Naive B cell (primary cell): ENCODE measurements at places on chromosomes 6 and 20. TPM values are rescaled to one million over a fixed set of nuclear protein-coding genes. Genes with fewer than 3 reads are reported as not detected.
A peak's percentile ranks its signal among the peaks of the same experiment; 100 is the strongest.

DNA sequence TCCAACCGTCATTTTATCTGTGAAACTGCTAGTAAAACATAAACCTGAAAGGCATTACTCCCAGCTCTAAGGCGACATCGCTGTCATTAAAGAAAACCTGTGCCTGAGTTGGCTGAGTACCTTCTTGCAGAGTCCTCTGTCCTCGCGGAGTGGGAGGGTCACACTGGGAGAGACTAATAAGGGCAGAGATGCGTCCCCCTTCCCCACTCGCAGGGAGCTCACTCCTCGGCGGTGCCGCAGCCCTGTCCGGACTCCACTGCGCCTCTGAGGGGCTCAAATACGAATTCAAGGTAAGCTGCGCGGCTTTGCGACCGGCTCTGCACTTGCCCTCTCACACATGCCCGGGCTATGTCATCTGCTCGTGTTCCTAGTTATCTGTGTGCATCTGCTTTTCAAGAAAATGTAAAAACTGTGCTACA, at the start of gene COL19A1:
COL19A1 (plus strand) TSS at position 206 of the 419 bp plus-strand sequence. CDS start 13,012 bp downstream, outside the sequence.
- H3K4me1 ChIP-seq: peaks cover 74% of the 10 kb centered on the region
- H3K27ac ChIP-seq: peak within 1 kb of the TSS; percentile 99
- DNase-seq: peak; percentile 64
- H3K36me3 ChIP-seq: peaks cover 33% of the 10 kb centered on the region

- peak overlapping the region; percentile 66 for H3K27ac ChIP-seq
- peaks cover 2% of the 10 kb centered on the region for H3K4me1 ChIP-seq
- H3K27me3 ChIP-seq: no peaks in the 10 kb centered on the region
- H3K36me3 ChIP-seq: no peaks in the 10 kb centered on the region
- H3K4me3 ChIP-seq: no peak overlapping the region
Measured at GRCh38 chr6:36327226-36327918, 9.3 kb downstream of the BNIP5 start.

DNA sequence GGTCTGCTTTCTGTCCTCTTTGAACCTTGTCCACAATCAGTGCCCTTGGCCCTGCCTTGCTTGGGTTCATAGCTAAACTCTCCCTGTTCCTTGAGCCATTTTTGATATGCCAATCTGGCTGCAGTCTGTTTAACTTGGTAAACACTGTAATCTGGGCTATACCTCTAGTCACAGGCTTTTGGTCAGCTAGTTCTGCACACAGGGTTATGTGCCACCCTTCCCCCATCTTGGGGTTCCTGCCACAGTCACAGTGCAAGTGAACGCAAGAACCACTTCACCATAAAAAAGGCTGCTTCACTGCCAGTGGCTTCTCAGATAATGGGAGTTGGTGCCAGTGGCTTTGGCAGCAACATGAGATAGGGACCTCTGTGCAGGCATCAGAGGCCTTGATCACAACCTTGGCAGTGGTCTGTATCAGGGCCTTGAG, 10.9 kb upstream of the ATRN start:
- H3K27me3 ChIP-seq: peaks cover 29% of the 10 kb centered on the region
- H3K4me3 ChIP-seq: no peak overlapping the region
- no peaks in the 10 kb centered on the region for H3K4me1 ChIP-seq
- DNase-seq: no peak

DNA sequence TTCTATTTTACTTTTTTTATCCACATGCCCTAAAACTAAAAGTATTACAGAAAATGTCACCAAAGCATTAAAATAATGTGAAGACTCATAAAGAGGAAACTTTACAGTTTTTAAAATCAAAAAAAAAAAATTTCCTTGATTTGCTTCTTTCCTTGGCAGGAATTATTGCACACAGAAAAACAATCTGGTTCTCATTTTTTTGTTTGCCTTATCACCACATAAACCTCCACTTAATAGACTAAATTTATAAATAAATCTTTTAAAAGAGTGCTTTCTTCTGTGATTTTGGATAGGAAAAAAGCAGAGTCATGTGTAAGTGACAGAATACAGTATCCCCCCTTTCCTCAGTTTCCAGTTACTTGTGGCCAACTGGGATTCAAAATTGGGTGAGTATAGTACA, 695.1 kb upstream of the CITED2 start:
- no peak overlapping the region for H3K4me3 ChIP-seq
- DNase-seq: no peak
- no peaks in the 10 kb centered on the region for H3K27me3 ChIP-seq
- H3K4me1 ChIP-seq: no peaks in the 10 kb centered on the region
- H3K27ac ChIP-seq: no peak overlapping the region
- H3K36me3 ChIP-seq: no peaks in the 10 kb centered on the region

Gene KIAA1755
- polyA plus RNA-seq: not detected

Gene TOMM6
- 456 TPM for polyA plus RNA-seq

DNA sequence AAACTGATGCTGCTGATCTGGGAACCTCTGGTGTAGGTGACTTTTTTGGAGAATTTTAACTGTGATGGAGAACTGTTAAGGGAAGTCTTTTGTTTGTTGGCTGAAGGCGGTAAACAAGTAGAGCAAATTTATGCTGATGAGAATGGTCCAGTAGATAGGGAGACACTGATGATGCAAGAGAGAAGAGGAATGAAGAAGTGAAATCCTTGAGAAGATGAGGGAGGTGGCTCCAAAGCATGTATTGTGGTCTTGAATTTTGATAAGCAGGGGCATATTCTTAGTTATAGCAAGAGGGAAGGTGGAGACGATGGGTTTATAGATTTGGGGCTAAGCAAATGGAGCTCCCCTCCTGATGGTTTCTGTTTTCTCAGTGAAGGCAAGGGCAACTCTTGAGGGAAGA, 22.0 kb downstream of the MAPK14 start:
- H3K27me3 ChIP-seq: no peaks in the 10 kb centered on the region
- H3K4me3 ChIP-seq: no peak overlapping the region
- no peaks in the 10 kb centered on the region for H3K36me3 ChIP-seq

- H3K4me3 ChIP-seq: peak overlapping the region; percentile 77
- H3K4me1 ChIP-seq: peaks cover 37% of the 10 kb centered on the region
- H3K27ac ChIP-seq: peak overlapping the region; percentile 13
- DNase-seq: peak; percentile 41
- H3K27me3 ChIP-seq: peaks cover 89% of the 10 kb centered on the region
Measured at GRCh38 chr6:108113557-108114519, 39.3 kb upstream of the OSTM1 start.

Gene STMND1
- not detected for polyA plus RNA-seq

Gene NCOA5
- polyA plus RNA-seq: 34.2 TPM

GRCh38 chr20:60138256-60139220, 180.3 kb downstream of the CDH26 start:
- H3K4me1 ChIP-seq: no peaks in the 10 kb centered on the region
- no peaks in the 10 kb centered on the region for H3K36me3 ChIP-seq
- peak overlapping the region; percentile 78 for H3K4me3 ChIP-seq
- peaks cover 3% of the 10 kb centered on the region for H3K27me3 ChIP-seq
- H3K27ac ChIP-seq: peak overlapping the region; percentile 87
- peak; percentile 20 for DNase-seq

DNA sequence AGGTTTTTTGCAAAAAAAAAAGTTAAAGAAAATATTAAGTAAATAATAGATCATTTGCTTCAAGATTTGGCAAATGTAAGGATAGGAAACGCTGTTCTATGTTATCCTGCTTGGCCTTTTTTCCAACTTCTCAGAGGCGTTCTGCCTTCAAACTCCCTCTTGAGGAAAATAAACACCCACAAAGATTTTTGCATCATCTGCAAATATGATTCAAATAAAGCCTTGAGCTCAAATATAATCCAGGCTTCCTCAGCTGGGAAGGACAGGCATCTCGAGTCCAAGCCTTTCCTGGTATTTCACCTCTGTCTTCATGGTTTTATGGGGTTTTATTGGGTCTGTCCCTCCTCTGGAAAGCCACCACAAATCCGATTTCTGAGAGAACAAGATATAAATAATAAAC, 67.7 kb upstream of the PTPN1 start:
- no peak for DNase-seq
- no peak overlapping the region for H3K4me3 ChIP-seq
- H3K4me1 ChIP-seq: no peaks in the 10 kb centered on the region
- no peak overlapping the region for H3K27ac ChIP-seq
- no peaks in the 10 kb centered on the region for H3K36me3 ChIP-seq

DNA sequence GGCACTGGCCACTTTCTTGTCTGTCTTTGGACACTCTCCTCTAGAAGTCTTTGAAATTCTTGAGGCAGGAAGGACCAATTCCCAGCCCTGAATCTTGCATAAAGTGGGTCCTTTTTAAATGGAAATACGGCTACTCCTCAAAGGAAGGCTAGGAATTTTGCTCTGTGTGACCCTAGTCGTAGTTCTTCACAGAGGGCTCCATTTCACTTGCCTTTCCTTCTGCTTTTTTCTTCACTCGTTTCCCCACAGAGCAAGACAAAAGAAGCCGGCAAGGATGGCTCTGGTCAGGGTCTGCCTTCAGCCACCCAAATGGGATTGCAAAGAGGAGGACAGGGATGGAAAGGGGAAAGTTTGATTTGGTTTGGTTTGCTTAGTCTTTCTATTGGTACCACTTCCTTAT, 25.8 kb downstream of the HLA-E start:
- H3K36me3 ChIP-seq: no peaks in the 10 kb centered on the region
- no peak for DNase-seq
- no peaks in the 10 kb centered on the region for H3K27me3 ChIP-seq
- peaks cover 65% of the 10 kb centered on the region for H3K4me1 ChIP-seq

Gene APOBEC2
- polyA plus RNA-seq: 0.70 TPM

GRCh38 chr6:118403036-118403435, 145.1 kb upstream of the PLN start:
- H3K27ac ChIP-seq: no peak overlapping the region
- H3K36me3 ChIP-seq: no peaks in the 10 kb centered on the region
- H3K4me3 ChIP-seq: no peak overlapping the region
- no peak for DNase-seq
- H3K27me3 ChIP-seq: no peaks in the 10 kb centered on the region

- no peak overlapping the region for H3K4me3 ChIP-seq
- H3K36me3 ChIP-seq: peaks cover 8% of the 10 kb centered on the region
- no peaks in the 10 kb centered on the region for H3K27me3 ChIP-seq
- DNase-seq: no peak
- peaks cover 22% of the 10 kb centered on the region for H3K4me1 ChIP-seq
Measured at GRCh38 chr6:15504581-15505350, 158.1 kb downstream of the DTNBP1 start.

GRCh38 chr6:114445846-114446245, 103.0 kb upstream of the HS3ST5 start:
- H3K27ac ChIP-seq: no peak overlapping the region
- no peak overlapping the region for H3K4me3 ChIP-seq
- no peak for DNase-seq
- H3K27me3 ChIP-seq: no peaks in the 10 kb centered on the region

Gene TAF11
- polyA plus RNA-seq: 22.9 TPM

- H3K4me3 ChIP-seq: no peak overlapping the region
- no peaks in the 10 kb centered on the region for H3K27me3 ChIP-seq
- peaks cover 18% of the 10 kb centered on the region for H3K36me3 ChIP-seq
- no peak overlapping the region for H3K27ac ChIP-seq
- no peaks in the 10 kb centered on the region for H3K4me1 ChIP-seq
Measured at GRCh38 chr6:109655761-109656262, 35.2 kb downstream of the AK9 start.

Gene POM121L2
- polyA plus RNA-seq: not detected

DNA sequence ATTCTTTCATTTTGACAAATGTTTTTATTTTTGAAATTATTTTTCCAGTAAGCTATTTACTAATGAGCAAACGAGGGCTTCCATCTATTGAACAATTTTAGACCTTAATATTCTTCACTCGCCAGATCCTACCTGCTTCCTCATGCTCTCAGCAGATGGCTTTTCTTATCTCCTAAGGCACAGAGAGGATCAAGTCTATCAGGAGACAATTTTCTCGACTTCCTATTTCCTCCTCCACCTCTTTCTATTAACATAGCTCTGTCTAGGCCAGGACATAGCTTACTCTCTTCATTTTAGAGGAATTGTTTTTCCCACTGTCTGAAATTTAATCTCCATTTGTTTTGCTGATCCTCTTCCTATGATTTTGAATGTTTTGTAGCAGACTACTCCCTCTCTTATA, 87.0 kb upstream of the MAN1A1 start:
- no peaks in the 10 kb centered on the region for H3K27me3 ChIP-seq
- no peak for DNase-seq
- H3K4me3 ChIP-seq: no peak overlapping the region
- H3K4me1 ChIP-seq: peaks cover 1% of the 10 kb centered on the region
- no peak overlapping the region for H3K27ac ChIP-seq

- no peak overlapping the region for H3K27ac ChIP-seq
- H3K4me3 ChIP-seq: no peak overlapping the region
- no peaks in the 10 kb centered on the region for H3K36me3 ChIP-seq
- peaks cover 3% of the 10 kb centered on the region for H3K27me3 ChIP-seq
- DNase-seq: no peak
- H3K4me1 ChIP-seq: no peaks in the 10 kb centered on the region
Measured at GRCh38 chr6:83578057-83578456, 65.7 kb downstream of the PRSS35 start.

GRCh38 chr6:16061818-16062217, 67.1 kb upstream of the MYLIP start:
- no peak overlapping the region for H3K4me3 ChIP-seq
- DNase-seq: no peak
- no peaks in the 10 kb centered on the region for H3K36me3 ChIP-seq
- no peak overlapping the region for H3K27ac ChIP-seq
- H3K4me1 ChIP-seq: no peaks in the 10 kb centered on the region
- H3K27me3 ChIP-seq: peaks cover 18% of the 10 kb centered on the region

Gene WFDC10A
- polyA plus RNA-seq: not detected

Gene GRIK2
- polyA plus RNA-seq: not detected

DNA sequence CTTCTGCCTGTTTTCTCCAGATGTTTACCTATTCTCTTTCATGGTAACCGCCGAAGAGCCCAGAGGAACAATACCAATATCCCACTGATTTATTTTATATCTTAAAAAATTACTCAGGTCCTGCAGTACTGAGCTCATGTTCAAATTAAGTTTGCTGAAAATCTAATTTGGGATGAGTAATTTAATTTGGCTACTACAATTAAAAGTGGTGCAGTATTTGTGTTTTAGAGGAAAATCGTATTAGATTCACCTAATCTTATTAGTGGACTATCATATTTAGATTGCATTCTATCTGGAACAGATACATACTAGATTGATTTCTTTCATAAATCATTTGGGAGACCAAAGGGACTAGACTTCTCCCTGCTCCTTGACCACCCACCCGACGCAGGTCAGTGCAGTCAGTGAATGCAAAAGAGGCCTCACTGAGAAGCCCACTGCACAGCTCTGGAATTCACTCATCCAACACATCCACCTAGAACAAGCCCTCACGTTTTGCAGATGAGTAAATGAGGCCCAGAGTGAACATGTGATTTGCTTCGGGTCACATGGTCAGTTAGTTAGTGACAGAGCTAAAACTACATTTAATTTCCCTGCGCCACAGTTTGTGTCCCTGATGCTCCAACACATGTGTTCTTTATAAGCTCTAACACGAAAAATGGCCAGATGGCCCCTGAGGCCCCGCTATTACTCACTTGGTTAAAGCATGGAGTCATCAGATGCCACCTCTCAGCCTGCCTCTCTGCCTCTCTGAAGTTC, 101.8 kb downstream of the TRERF1 start:
- no peak overlapping the region for H3K27ac ChIP-seq
- no peaks in the 10 kb centered on the region for H3K36me3 ChIP-seq
- no peaks in the 10 kb centered on the region for H3K27me3 ChIP-seq
- DNase-seq: no peak
- no peaks in the 10 kb centered on the region for H3K4me1 ChIP-seq

Gene TBXT
- not detected for polyA plus RNA-seq

Gene CD40
- polyA plus RNA-seq: 273 TPM
